ENCODE measurements at places on chromosomes 3 and 15.

DNA sequence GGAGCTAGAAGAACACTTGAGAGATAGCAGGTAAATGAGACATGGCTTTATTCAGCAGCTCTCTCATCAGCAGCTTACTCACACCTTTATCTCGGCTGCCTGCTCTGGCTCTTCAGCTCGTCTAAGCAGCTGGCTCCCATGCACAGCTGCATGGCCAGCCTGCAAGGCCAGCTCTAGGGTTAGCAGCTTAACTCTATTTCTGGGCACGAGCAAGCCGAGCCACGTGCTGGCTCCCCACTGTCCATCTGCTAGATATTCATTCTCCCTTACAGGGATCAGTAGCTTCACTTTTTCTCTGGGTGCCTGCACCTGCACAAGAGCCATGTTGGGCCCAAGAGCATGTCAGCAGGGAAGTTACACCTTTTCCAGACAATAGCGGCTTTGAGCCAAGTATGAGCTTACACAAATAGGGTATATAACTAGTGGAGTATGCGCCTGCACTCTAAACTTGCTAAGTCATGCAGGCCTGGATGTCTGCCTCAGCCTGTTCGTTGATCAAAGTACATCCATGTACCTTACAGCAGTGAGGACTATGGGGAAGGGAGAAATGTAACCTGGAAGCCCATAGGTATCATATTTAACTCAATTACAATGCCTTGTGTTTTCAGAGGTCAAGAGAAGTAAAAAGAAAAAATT is 174.9 kb upstream of the SNTN start:
- DNase-seq, result no peak

DNA sequence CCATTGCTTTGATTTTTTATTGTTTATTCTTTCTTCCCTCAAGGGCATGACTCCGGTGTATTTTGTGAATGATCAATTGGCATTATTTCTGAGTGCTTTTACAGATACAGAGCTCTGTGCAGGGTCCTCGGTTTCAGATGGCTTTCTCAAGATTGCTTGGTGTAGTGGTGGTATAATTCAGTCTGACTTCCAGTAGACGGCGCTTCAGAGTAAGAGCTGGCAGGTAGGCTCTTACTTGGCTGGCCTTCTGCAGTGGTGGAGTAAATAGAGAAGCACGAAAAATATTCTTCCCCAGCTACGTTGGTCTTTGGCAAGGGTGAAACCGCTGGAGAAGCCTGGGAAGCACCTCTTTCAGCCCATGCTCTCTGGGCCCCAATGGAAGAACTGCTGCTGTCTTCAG is 723.0 kb upstream of the BCHE start:
- no peak for DNase-seq

GRCh38 chr15:73696641-73697001 is 12.4 kb downstream of the CD276 start:
- no peak for DNase-seq

DNA sequence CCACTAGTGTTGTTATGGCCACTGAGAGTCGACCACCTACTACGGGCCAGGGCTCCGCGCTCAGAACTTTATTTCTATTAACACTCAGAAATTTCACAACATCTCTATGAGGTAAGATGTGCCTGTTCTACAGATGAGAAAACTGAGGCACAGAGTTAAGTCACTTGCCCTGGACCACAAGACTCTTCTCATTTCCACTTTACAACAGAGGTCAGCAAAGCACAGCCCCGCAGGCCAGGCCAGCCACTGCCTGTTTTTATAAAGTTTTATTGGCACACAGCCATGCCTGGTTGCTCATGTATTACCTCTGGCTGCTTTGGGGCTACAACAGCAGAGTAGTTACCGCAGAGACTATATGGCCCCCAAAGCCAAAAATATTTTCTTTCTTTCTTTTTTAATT is 503.6 kb downstream of the SHQ1 start:
- DNase-seq, result no peak
